ENCODE measurements at places on chromosomes 11 and 22. TPM values are rescaled to one million over a fixed set of nuclear protein-coding genes. Genes with fewer than 3 reads are reported as not detected.

SEPTIN5 gene
- total RNA-seq = 18.4 TPM

DNA sequence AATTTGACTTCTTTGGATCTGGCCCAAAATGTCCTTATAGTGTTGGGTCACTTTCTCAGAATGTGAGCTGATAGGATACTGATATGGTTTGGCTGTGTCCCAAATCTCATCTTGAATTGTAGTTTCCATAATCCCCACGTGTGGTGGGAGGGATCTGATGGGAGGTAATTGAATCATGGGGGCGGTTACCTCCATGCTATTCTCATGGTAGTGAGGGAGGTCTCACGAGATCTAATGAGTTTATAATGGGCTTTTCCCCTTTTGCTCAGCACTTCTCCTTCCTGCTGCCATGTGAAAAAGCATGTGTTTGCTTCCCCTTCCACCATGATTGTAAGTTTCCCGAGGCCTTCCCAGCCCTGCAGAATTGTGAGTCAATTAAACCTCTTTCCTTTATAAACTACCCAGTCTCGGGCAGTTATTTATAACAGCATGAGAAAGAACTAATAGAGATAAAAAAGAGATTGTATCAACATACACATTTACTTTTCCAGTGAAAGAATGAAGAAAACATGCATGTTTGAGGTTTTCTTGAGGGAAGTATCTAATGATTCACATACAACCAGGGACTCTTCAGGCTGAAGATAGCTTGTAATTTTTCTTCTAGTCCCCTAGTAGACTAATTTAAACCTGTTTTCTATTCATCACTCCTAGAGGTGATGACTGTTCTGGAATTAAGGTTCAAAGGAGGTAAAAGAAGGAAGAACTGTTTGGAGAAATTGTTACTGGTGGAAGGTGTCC is 17.3 kb upstream of the CSTF3 start:
- DNase-seq = no peak

OR10D3 gene
- not detected for total RNA-seq

- DNase-seq = no peak
These were observed 53.5 kb downstream of the ENTHD1 start for GRCh38 chr22:39839917-39840510.

DNA sequence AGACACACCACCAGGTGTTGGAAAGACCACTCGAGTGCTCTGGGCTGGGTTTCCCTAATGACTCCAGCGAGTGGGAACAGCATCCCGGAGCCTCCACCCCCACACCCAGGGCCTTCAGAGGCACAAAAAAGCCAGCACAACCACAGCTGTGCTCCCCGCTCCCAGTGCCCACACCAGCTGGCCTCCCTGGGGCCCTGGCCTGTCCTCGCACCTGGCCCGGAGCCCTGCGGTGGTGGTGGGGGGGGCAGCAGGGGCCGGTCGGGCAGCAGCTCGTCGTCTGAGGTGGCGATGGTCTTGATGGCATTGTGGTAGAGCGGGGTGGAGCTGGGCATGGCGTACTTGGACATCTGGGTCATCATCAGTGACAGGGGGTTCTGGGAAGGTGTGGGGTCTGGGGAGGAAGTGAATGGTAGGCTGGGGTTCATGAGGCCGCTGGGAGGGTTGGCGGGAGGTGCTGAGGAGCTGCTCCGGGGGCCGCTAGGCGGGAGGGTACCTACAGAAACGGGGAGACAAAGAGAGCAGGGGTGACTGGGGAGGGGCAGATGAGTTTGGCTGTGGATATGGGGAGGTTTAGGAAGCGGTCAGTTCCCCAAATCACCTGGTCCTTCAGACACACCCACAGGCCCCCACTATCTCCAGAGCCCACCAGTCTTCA is 16.1 kb downstream of the CXCR5 start:
- DNase-seq = no peak

TRPT1 gene
- total RNA-seq = 33.3 TPM

DNA sequence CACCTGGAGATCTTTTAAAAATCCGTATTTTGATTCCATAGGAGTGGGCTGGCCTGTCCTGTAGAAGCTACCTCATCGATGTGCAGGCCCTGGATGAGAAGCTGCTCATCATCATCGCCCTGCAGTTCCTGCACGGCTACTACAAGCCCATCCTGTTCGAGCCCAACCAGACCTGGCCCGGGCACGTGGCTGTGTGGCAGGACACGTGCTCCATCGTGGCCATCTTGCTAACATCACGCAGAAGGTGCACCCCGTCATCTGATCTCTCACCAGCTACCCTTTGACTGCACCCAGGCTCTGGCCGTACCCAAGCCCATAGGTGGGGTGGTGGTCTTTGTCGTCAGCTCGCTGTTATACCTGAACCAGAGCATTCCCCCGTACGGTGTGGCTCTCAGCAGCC is 14.2 kb upstream of the SLC5A4 start:
- no peak for DNase-seq

SERPING1 gene
- total RNA-seq = 77.0 TPM

DNA sequence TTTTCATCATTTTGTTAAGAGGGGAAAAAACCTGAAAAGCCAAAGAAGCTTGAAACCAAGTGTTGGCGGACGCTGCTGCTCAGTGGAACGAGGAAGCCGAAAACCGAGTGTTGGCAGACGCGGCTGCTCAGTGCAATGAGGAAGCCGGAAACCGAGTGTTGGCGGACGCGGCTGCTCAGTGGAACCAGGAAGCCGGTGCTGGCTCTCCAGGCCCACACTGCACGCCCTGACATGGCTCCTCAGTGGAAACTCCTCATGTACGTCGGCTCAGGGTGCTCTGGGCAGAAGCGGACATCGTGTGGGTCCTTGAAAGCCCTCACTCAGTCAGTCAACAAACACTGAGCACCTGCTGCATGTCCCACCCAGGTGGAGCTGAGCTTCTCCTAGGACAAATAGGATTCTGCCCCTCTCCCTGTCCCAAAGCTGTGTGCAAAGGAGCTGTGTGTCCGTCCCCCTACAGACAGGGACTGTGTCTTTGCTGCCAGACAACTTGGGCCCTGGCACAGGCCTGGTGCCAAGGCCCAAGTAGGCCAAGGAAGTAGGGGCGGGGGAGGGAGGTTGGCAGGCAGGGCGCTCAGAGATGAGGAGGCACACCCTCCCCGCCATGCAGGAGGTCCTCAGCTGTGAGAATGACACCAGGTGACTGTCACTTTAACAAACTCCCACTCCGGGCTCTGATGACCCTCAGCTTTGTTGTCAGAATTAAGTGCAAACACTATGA is 37.3 kb downstream of the PHF21B start:
- peak; percentile 24 for DNase-seq

DNA sequence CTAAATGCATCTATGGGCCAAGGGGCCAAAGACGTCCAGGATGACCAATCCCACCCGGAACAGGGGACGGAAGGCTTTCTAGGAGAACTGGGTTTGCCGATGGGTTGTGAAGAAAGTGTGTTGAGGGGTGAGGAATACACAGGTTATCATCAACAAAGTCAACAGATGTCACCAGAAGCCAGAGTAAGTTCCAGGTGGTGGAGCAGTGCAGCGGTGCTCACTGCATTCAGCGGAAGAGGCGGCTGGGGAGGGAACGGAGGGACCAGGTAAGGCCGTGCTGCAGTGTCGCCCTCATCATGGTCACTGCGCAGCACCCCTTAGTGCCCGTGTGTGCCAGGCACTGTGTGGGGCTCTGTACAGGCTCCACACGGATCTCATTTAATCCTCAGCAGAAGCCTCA is 176.0 kb downstream of the EFCAB6 start:
- DNase-seq = no peak

- peak; percentile 43 for DNase-seq
These were observed 23.0 kb downstream of the APLNR start for GRCh38 chr11:57214098-57214417.

DNA sequence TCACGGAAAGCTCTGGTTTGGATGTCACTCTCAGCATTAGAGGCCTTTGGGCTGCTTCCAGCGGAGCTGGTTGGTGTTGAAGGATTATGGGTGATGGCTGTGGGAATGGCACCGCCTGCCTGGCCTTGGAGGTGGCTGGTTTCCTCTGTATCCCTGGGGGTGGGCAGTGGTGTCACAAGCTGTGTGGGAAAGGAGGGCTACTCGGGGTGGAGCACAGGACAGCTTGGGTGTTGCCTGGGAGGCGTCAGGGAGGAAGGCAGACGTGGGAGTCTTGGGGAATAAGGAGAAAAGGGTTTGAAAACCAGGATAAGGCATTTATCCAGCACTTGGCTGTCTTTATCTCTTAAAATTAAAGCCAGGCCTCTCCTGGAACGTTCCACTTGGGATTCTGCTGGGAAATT is 71.8 kb downstream of the ADAMTS15 start:
- DNase-seq = peak; percentile 83

SOX10 gene
- total RNA-seq = not detected

GRCh38 chr11:93407777-93408401 is 77.3 kb downstream of the DEUP1 start:
- DNase-seq = peak; percentile 1

GRCh38 chr22:18965526-18966421 is 29.7 kb upstream of the PRODH start:
- DNase-seq = no peak

IRAG1 gene
- total RNA-seq = 17.6 TPM

ENTHD1 gene
- total RNA-seq = not detected

DNA sequence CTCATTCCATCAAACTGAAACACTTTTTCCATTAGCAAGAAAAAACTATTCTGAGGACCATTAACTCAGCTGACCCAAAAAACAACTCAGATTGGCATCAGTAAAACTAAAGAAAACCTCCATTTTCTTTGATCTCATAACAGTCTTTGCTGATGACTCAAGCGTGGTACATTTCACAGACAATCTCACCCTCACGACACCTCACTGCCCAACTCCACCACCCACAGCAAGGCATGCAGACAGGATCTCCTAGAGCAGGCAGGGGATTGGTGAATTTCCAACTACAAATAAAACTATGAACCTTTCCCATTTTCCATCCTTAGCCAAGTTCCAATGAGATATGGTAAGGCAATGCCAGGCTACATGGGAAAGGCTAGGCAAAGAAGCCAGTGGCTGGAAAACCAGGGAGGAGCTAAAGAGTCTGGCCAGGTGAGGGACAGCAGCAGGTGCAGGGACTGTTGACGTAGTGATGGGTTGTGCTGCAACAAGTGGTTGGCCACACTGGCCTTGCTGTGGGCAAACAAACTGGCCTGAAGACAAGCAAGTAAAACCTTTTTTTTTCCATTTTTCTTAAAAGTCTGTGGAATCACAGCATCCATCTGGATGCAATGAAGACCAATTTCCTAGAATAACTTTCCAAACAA is 97.2 kb downstream of the SERGEF start:
- no peak for DNase-seq

- DNase-seq = no peak
These were observed 1083.9 kb downstream of the BRD1 start for GRCh38 chr22:48743601-48744282.

ISX gene
- not detected for total RNA-seq

DNA sequence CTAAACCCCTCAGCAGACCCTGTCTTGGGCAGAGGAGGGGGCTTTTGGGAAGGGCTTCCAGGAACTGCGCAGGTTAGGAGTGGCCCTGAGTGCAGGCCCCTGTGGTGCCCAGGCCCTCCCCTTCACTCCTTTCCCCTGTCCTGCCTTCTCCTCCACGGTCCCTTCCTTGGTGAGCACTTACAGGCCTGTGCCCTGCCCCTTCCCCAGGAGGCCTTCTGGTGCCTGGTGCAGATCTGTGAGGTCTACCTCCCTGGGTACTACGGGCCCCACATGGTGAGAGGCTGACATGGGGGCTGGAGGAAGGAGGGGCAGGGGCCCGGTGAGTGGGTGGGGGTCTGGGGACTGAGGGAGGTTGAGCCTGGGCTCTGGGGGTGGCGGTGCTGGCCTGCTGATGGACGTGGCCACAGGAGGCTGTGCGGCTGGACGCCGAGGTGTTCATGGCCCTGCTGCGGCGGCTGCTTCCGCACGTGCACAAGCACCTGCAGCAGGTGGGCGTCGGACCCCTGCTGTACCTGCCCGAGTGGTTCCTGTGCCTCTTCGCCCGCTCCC is 2.6 kb downstream of the TBC1D10C start:
- no peak for DNase-seq

DNA sequence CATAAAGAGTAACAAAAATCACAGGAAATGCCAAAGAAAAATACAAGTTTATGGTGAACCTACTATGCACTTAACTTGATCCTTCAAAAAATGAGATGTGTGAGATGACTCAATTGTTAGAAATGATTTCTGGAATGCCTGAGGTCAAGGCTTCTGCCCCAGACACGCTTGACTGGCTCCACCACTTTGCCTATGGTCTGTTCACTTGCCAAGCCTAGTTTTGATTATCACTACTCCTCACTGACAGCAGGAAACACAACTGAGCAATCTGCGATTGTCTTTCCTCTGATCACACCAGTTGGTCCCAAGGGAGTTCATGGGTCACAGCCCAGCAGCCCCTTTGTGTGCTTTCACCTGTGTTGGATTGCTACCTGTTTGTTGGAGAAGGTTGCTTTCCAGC is 20.6 kb upstream of the PRDM10 start:
- DNase-seq = peak; percentile 77

- DNase-seq = no peak
These were observed 14.6 kb downstream of the MS4A18 start for GRCh38 chr11:60739114-60739513.

DNA sequence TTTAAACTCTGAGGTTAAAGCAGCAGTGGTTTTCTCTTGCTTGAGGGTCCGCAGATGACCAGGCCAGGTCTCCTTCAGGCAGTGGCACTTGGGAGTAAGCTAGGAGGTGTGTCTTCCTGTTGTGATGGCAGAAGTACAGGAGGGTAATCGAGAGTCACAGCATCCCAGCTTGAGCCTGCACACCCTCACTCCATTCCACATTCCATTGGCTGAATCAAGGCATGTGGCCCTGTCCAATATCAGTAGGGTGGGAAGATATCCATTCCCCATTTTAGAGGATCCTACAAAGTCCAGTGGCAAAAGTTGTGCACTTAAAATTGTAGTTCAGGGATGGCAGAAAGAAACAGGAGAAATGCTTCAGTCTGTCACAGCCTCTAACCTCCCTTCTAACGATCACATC is 23.3 kb downstream of the OSBP2 start:
- DNase-seq = no peak

- peak; percentile 93 for DNase-seq
These were observed 258.0 kb downstream of the TENM4 start for GRCh38 chr11:79182794-79183193.

DNA sequence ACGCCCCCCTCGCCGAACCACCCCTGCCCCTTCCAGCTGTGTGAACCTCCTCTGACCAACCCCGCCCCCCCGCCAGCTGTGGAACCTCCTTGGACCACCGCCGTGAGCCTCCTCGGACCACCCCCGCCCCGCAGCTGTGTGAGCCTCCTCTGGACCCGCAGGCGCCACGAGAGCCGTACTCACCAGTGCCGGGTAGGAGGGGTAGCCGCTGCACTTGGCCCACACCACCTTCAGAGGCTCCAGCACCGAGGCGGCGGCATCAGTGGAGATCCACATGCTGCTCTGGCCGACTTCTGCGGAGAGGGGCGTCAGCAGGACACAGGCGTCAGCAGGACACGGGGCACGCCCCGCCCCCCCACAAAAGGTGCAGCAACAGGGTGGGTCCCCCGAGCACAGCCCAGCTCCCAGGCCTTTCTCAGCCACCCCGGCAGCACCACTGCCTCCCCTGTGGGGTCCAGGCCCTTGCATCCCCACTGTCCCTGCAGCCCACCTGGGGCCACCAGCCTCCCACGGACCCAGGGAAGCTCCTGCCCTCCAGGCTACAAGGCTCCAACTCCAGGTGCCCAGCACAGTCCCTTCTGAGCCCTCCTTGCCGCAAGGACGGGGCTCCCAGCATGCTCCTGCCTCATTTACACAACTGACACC is 51.7 kb downstream of the BRD1 start:
- no peak for DNase-seq

- peak; percentile 12 for DNase-seq
These were observed at the start of gene KCNE3 for GRCh38 chr11:74466916-74467885. KCNE3 (minus strand) TSS chr11:74467549; CDS start chr11:74457563, 9,986 bp downstream.

HYOU1 gene
- total RNA-seq = 117 TPM
